A172 (cell line): ENCODE measurements at places on chromosomes 1 and 21.

DNA sequence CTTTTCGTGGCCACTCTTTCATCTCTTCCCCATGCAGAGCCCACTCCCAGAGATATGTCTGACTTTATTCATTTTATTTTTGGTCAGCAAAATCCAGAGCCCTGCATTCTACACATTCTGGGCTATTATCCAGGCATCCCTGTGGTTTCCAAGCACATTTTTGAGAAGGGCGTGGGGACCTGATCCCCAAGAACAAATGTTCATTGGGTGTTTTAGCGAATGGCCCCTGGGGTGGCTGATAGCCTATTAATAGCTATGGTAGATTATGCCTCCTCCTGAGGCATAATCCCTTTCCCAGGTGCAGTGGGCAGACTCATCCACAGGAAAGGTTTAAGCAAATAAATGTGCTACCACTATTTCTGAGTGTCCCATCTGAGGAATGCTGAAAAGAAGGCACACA, 511.8 kb upstream of the USP24 start:
- DNase-seq, result peak; percentile 88

GRCh38 chr1:119896303-119896702, at the start of gene ADAM30:
TSS of gene ADAM30 (minus strand) at chr1:119896515. CDS start at chr1:119896336, 179 bp downstream.
- no peak for DNase-seq

DNA sequence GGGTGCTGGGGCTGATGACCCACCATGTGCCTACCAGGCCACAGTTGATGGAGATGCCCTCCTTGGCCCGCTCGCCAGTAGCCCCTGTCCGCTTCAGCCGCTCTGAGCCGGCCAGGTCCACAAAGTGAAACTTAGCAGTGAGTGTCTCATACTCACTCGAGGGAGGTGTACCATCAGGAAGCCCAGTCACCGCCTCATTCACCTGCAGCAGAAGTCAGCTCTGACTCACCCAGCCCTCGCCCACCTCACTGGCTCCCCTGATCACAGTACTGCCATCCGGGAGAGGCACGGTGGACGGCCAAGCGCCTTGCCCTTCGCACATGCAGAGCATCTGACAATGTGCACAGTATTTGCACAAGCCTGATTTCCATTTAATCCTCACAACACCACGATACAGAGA, 18.8 kb downstream of the KIF21B start:
- DNase-seq, result no peak

DNA sequence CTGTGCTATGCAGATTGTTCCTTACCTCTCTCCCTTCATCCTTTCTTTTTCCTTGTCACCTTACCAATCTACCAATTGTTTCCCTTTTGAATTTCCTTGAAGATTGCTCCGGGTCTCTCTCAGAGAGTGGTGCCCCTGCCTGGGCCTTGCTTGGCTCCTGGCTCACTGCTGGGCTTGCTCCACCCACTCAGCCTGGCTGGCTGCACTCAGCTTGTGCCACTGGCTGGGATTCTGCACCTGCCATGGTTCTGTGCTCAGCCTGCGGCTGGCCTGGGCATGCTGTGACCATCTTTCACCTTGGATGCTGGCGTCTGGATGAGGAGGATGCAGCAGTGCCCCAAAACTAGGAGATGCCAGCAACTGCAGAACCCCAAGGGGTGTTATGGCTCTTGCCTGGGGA, 463.9 kb upstream of the CXADR start:
- DNase-seq, result no peak
